Esophagus squamous epithelium (tissue), 5 donors: ENCODE measurements at places on chromosomes 16 and 17.

DNA sequence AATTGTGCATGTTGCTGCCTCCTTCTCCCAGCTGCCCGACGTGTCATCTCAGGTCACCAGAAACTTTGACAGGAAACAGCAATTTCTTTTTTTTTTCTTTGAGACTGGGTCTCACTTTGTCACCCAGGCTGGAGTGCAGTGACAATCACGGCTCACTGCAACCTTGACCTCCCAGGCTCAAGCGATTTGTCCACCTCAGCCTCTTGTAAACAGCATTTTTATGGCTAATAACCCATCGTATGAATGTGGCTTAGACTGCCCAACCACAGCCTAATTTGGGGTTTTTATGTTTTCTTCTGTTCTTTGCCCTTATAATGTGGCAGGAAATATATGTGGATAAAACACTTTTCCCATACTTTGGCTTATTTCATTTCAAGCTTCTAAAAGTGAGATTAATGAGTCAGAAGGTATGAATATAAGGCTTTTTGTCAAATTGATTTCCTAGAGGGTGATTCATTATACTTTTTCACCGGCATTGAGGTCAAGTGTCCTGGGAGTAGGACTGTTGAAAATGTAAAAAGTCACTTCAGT, 31.0 kb upstream of the SLC5A10 start:
- no peak for DNase-seq

DNA sequence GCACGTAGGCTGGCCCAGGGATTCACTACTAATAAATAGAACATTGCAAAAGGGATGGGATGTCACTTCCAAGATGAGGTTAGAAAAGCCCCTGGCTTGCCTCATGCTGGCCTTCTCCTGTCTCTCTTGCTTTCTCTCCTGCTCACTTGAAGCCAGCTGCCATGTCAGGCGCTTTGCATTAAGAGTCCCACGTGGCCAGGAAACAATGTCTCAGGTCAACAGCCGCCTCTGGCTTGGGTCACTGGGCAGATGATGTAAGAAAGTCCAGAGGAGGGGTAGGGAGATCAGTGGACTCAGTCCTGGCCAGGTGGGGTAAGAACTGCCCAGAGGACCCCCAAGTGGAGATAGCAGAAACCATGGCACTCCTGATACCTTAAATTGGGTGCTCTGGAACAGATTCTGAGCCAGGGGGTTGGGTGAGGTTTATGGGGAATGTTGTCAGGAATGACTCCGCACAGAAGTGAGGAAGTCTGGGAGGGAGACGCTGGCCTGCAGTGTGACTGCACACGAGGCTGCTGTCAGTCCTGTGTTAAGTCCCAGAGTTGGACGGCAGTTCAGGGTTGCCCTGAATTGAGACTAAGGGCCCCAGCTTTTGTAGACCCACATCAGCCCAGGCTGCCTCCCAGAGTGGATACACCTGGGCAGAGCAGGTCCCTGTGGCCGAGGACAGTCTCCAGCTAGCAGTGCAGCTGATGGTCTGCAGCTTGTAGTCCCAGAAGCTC, 17.7 kb downstream of the C16orf82 start:
- no peak for DNase-seq

GRCh38 chr17:29628644-29629043, 5.9 kb upstream of the CORO6 start:
- no peak for DNase-seq

DNA sequence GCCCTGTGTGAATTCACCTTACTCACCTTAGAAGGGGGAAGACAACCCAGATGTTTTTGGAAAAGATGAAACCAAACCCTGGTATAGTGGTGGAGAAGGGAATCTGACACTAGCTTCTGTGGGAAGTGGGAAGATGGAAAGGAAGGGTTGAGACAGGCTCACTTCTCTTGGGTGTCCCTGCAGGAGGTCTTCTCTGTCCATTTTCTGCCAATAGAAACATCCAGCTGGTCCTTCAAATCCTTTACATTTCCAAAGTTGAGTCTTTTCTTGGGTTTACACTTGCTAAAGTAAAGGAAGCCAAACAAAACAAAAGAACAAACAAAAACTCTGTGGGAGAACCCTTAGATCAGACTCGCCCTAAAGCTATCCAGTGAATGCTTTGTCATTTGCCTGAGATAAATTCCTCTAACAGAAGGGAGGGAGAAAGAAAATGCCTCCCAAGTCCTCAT, 10.2 kb downstream of the HOXB1 start:
- no peak for DNase-seq

GRCh38 chr16:824601-825000, 24.1 kb upstream of the GNG13 start:
- no peak for DNase-seq

GRCh38 chr17:36689089-36689667, 87.8 kb downstream of the MRM1 start:
- no peak for DNase-seq

DNA sequence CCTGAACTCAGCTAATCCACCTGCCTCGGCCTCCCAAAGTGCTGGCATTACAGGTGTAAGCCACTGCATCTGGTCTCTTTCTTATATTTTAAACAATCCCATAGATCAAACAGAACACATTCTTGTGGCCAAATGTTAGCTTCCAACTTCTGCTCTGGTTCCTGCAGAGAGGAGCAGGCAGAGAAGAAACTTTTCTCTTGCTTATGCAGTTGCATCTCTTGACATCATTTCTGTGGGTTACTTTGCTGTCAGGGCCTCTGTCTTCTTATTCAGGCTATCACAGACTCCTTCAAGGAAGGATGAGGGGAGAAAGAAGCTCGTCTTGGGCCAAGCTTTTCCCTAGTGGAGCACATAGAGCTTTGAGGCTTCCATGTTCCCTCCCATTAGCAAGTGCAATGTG, 7.8 kb downstream of the HSD17B2 start:
- DNase-seq = no peak
